Fibroblast of skin of left biceps (primary cell): ENCODE measurements at places on chromosomes 7 and 10.

- peak; percentile 86 for DNase-seq
Measured at GRCh38 chr10:4770801-4771553, 55.0 kb upstream of the AKR1E2 start.

DNA sequence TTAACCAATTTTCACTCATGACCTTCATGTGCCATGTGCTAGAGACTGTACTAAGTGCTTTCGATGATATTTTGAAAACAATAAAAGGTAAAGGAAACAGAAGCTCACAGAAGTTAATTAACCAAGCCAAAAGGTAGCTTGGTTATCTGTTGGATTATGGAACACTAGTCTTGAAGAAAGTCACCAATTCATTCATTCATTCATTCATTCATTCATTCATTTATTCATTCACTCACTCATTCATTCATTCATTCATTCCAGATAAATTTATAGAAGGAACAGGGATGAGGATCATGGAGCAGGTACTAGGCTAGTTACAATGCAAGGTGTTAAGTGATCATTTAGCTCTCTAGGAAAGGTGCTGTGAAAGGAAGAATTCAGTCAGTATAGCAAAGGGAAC, 322.8 kb downstream of the MAGI2 start:
- DNase-seq: no peak

GRCh38 chr7:157210682-157211081, 72.0 kb downstream of the UBE3C start:
- DNase-seq: no peak

DNA sequence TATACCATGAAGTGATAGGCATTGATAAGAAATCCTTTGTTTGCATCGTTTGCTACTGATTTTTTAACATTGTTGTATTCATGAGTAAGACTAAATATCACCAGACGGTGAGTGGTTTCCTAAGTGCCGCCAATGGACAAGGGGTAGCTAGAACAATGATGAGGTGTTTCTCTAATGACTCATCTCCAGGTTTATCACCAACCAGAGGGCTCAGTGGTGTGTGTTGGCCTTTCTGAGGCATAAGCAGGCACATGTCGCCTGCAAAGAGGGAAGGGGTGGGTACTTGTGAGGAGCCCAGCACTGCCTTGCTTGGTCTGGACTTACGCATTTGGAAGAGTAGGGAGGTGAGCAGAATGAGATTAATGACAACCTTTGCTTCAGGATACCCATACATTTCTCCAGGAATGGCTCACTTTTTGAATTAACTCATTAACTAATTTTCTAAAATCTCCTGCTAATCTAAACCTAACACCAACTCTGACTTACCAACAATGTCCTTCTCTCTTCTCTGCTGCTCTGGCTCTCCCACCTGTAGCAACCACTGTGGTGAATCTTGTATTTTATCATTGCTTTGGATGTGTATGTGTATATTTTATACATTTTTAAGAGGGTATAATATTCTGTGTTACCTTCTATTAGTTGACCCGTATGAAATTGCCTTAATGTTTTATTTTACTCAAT, 722.6 kb downstream of the GRID1 start:
- no peak for DNase-seq

- DNase-seq: no peak
Measured at GRCh38 chr7:43328785-43329380, 216.4 kb downstream of the HECW1 start.

DNA sequence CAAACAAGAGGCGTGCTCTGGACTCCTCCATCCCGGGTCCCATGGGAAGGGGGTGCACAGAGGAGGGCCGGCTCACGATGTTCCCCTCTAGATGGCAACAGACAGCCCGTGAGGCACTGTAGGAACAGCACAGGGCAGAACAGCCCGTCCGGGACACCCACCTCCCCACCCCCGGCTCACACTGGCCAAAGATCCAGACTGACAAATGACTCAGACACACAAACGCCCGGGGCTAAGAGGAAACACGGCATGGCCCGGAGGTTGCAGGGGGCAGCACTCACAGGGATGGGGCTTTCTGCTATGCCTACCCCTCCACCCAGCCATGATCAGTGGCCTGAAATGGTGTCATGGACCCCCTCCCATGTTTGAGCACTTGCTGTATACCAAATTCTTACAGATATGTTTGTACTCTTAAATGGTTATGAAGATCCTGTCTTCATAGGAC, 4.9 kb upstream of the ELN start:
- no peak for DNase-seq

DNA sequence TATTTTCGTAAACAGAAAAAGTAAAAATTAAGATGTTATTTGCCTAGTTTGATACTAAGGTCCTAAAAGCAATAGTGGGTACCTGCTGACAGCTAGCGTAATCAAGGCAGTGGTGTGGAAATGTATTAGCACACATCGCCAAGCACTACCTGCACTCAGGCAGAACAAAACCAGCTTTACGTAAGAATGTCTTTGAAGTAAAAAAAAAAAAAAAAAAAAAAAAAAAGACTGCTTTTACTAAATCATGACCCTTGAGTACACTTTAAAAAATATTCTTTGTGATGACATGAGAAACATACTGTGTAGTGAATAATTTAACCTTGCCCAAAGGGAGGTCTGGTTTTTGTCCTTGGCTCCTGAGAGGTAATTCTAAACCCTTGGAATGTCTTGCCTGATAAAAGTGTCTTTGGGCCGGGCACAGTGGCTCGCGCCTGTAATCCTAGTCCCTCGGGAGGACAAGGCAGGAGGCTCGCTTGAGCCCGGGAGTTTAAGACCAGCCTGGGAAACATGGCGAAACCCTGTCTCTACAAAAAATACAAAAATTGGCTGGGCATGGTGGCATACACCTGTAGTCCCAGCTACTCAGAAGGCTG, 12.7 kb downstream of the XRCC2 start:
- DNase-seq: no peak
